Fibroblast of skin of right biceps (primary cell): ENCODE measurements at places on chromosomes 1 and 21.

DNA sequence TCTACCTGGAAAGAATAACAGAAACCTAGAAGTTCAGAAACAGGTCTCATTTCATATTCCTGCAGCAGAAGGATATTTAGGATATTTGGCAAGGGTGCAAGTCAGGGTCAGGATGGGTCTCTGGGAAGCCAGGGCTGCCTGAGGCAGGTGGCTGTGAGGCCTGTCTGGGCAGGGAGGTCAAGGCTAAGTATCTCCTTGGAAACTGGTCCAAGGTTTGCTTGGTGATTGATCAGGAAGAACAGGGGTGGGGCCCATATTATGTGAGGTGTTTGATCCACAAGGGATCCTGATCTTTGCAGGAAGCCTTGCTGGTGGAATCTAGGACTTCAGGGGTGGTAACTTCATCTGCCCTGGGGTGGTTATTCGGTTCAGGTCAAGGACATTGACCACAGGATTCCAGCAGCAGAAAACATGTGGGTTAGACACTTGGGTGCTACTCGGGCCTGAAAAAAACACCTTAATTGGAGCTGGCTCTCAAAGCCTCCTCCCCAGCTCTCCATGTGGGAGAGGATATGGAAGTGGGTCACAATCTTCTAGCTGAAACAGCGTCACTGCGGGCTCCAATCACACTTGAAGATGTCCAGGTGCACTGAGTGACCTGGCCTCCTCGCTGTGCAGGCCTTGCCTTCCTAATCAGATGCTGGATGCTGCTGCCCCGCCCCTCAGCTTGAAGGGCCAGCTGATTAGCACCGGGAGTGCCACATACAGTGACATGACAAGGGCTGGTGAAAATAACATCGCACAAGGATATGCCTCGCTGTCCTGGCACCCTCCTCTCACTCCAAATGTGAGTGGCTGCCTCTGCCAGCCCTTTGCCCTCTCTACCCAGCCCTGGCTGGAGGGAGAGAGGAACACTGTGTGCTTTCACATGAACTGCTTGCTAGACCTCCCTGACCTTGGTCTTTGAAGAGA, 8.7 kb downstream of the CTNNBIP1 start:
- DNase-seq, result no peak

- peak; percentile 36 for DNase-seq
Observed at GRCh38 chr1:156356875-156357534, 12.0 kb upstream of the RHBG start.

- DNase-seq, result no peak
Observed at GRCh38 chr1:1072299-1072848, 1.7 kb downstream of the RNF223 start.

DNA sequence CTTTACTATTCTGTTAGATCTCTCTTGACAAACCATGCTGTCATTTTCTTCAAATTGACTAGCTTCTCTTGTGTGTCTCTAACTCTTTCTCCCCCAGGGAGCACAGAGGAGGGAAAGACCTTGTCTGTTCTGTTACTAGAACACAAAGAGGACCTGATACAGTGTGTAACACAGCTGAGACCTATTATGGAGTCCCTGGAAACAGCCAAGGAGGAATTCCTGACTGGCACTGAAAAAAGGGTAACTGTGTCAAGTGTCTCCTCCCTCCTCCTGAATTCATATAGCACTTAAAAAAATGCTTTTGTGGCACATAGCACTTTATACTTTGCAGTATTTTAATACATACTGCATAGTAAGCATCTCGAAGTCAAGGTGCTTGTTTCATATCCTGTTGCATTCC, 50.6 kb downstream of the ZBTB40 start:
- no peak for DNase-seq

DNA sequence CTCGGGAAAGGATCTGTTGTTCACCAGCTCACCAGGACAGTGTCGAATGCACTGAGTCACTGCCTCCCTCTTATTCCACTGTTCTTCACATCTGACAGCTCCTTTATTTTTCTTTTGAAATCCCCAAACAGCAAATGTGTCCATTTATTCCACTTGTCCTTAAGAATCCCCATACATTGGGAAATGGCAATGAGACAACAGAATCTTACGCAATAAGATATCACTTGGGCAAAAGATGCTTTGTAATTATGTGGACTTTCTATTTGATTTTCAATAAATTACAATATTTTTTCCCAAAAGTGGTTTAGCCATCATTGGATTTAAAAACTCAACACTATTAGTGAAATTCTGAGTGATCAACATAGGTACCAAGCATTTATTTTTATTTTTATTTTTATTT, 3.7 kb downstream of the KRTAP20-2 start:
- DNase-seq, result no peak

GRCh38 chr1:156229809-156230472, 12.0 kb upstream of the BGLAP start:
- no peak for DNase-seq

- peak; percentile 57 for DNase-seq
Observed at GRCh38 chr1:41241354-41241748, 755 bp downstream of the SCMH1 start.
